ENCODE measurements at places on chromosomes 5 and 9.

- DNase-seq = no peak
Measured at GRCh38 chr5:14114615-14115251, 28.4 kb upstream of the TRIO start.

- no peak for DNase-seq
Measured at GRCh38 chr5:33772380-33772897, 119.4 kb downstream of the ADAMTS12 start.

DNA sequence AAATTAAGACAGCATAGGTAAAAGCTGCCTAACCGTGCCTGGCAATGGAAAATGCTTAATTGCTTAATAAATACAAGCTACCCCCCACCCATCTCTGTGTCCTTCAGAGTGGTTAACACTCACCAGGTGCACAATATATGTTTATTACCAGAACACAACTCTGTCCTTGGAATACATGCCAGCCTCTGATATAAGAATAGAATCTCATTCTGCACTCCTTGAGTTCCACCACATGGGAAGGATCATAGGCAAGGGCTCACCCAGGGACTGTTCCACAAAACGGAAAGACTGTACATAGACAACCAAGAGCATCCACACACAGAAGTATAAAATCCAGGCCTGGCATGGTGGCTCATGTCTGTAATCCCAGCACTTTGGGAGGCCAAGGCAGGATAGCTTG, 91.4 kb downstream of the STRBP start:
- no peak for DNase-seq

DNA sequence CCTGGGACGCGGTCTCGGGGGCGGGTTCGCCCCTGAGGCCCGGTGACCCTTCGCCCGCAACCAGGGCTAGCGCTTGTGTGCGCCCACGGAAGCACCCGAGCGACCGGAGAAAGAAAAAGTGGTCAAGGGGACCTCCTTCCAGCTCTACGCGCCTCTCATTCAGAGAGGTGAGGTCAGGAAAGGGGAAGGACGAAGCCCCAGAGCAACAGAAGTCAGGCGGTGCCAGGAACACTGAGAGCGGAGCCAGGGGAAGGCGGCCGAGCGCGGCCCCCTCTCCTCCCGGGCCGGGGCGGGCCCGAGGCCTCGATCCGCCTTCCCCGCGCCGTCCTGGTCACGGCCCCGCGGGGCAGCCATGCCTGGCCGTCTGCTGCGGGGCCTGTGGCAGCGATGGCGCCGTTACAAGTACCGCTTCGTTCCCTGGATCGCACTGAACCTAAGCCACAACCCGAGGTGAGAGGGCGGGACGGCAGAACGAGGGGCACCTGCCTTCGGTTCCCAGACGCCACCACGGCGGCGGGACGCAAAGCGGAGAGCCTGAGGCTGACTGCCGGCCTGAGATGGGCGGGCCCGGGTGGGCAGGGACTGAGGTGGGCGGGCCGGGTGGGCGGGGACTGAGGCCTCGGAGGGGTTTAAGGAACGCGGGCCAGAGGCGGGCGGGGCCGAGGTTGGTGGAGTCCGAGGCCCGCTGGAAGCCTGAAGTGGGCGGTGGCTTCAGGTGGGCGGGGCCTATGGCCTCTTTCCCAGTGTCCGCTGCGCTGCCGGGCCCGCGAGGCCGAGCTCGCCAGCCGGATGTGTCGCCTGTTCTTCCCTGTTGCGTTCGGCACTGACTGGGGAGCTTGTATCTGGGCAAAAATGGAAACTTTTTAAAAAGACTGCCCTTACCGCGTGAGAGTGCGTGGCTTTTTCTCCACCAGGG, at the start of gene SETD9:
SETD9 (plus strand) TSS at position 303 of the 916 bp plus-strand sequence; CDS start at position 353, 50 bp downstream.
- DNase-seq = peak; percentile 94

GRCh38 chr9:12777121-12778022, 2.6 kb downstream of the LURAP1L start:
- no peak for DNase-seq

Data from activated CD4-positive, alpha-beta T cell treated with anti-CD3 and anti-CD28 coated beads for 24 hours (primary cell).